ENCODE measurements at places on chromosomes 6 and 20.

DNA sequence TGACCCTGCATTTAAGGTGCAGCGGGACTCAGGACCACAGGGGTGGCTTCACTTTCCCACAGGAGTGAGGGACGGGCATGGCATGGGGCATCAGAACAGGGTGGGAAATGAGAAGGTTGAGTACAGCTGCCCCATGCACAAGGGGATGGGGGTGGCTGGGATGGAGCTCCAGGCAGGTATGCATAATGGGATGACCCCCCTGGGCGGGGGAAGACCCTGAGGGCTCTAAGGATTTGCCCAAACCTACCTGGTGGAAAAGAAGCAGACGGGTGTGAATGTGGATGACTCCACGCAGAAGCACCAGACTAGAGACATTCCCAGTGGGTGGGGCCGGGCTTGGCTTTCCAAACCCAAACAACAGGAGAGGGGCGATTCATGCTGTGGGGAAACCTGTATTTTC is 200.3 kb downstream of the SYNDIG1 start:
- DNase-seq: no peak

DNA sequence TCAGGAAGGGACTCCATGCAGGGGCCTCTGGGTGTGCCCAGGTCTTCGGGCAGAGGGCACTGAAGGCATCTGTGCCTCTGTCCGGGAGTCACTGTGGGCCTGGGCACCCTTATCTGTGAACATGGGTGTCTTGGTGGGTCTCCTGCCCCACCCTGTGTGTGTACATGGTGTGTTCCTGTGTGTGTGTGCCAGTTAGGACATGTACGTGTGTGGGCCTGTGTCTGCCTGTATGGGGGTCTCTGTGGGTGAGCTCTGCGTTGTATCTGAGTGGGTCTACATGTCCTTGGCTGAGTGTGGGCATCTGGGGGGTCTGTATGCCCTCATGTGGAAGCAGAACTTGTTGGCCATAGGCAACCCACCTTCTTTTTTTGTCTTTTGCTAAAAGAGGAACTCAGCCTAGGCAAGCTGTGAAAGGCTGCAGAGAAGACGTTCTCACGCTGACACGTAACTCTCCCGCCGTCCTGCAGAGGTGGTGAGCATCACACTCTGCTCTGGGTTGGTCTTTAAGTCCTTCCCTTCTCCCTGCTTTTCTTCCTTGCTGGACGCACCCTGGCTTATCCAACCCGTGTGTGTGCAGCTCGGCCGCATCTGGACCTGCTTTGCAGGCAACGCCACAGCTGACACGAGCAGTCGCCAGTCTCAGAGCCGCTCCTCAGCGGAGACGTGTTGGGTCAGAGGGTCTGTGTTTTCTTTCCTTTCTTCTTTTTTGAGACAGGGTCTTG is 532 bp upstream of the NPBWR2 start:
- DNase-seq: no peak

DNA sequence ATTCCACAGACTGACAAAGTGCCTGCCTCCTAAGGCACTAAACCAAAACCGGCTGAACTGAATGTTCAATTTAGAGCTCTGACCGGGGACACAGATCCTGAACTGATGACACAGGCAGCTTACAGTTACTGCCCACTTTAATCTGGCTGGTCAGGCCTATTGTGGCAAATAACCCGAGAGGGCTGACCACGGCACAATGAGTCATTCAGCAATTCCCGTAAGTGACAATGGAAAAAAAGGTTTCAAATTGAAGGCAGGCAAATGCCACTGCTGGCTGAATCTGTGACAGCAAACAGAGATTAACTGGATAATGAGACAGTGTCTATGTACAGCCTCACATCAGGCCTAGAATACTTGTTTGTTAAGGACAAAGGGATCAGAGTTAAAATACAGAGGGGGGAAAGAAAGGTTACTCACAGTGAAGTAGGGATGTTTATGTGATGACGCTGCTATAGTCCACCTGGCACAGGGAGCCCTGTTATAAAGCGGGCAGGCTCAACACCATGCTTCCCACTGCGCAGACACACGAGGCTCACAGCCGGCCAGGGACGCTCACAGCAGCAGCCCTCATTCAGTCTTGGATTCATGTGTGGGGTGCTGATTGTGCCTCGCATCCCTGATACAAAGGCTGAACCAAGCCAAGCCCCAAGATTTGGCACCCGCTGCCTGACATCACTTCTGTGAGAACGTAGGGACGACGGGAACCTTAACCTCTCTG is 54.4 kb downstream of the RTN4IP1 start:
- DNase-seq: no peak

DNA sequence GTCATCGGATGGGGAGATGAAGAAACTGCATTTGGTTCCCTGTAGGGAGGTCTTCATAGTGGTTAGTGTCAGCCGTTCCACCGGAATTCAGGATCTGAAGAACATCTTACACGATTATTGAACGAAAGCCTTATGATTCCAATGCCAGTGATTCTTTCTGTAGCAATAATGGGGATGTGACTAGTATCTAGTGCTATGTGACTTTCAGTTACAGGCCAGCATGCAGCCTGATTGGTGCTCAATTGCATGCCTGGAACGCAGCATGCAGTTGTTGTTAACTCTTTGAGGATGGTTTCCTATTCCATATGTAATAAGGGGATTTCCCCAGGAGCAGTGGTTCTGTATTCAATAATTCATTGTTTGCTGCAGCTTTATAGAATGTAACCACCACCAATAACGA is 71.6 kb upstream of the SLC22A1 start:
- no peak for DNase-seq

DNA sequence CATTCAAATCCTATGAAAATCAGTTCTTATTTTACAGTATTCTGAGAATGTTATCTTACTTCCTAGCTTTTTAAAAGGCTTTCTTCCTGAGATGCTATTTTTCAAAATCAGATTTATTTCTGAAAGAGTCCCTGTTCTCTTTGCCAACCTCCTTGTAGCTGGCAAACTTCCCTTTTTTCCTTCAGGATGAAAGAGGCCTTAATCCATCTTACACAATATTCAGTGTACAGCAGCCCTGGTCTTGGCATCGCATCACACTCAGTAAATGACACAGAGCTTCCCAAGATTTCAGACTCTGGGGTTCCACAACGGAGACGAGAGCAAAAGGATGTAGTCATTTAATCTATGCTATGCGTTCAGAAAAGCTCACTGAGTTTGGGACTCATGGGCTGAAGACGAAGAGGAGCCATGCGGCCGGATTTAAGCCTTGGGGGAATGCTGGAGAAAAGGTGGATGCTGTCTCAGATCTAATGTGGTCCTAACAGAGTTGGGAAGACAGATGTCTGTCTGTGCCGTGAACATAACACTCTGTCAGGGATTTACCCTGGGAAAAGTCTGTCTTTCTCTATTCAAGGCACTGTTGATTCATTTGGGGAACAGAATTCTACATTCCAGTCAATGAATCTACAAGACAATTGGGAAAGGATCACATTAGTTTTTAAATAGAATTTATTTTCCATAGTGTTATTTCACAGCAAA is 616.4 kb upstream of the AGPAT4 start:
- DNase-seq: no peak

DNA sequence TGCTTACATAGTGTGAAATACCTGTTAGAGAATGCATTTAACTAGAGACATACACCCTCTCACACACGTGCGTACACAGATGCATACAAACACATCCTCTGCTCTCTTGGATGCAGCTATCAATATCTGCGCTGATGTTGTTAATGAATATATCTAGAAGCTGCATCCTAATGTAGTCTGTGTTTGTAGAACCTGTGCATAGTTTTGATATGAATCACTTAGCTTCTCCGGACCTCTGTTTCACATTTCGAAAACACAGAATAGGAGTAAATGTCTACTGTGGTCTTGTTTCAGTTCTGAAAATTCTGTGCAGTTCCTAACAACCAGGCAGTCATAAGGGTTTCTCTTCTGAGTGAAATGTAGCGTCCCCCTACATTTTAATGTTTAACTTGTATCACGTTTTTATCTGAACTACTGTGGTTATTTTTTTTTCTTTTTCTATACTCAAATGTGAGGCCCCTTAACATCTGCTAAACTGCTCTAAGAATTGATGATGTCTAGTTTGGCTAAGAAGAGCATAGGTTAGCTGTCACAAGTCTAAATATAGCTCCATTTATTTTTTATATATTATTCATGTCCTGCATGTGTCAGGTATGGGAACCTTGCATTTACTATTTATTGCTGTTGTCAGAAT is 254.5 kb downstream of the TMEM242 start:
- no peak for DNase-seq

Measured in T-helper 9 cell (primary cell).